Activated T-cell treated with anti-CD3 and anti-CD28 coated beads, Interleukin-2, amount 50 U/mL, for 72 hours (primary cell): ENCODE measurements at places on chromosomes 4 and X. TPM values are rescaled to one million over a fixed set of nuclear protein-coding genes. Genes with fewer than 3 reads are reported as not detected.

MUC7 gene
- not detected for total RNA-seq

IKBKG gene
- total RNA-seq = 38.4 TPM

SPANXC gene
- not detected for total RNA-seq

RHOXF1 gene
- total RNA-seq = 0.76 TPM

PNMA6A gene
- total RNA-seq = 0.60 TPM

SOX3 gene
- total RNA-seq = not detected

C4orf51 gene
- not detected for total RNA-seq

CAMK2D gene
- total RNA-seq = 92.9 TPM

TMPRSS11F gene
- total RNA-seq = not detected

ASMT gene
- total RNA-seq = 0.70 TPM

DMRTC1B gene
- total RNA-seq = 0.38 TPM
